ENCODE measurements at places on chromosomes 3 and 15.

DNA sequence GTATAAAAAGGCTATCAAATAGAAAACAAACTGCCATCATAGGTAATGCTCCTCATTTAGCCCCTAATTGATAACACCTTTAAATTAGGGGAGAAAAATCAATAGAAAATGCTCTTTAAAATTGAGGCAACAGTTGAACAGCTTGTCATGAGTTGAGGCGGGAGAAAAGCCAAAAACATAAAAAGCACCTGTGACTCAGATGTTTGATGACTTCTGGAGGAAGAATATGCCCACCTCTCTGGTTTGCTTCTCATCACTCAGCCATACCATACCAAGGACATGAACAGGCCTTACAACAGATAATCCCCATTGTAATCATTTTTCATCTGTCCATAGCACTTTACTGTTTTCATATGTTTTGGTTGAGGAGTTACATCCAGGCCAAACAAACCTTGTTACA lies 246.0 kb downstream of the MYRIP start:
- DNase-seq = peak; percentile 41

DNA sequence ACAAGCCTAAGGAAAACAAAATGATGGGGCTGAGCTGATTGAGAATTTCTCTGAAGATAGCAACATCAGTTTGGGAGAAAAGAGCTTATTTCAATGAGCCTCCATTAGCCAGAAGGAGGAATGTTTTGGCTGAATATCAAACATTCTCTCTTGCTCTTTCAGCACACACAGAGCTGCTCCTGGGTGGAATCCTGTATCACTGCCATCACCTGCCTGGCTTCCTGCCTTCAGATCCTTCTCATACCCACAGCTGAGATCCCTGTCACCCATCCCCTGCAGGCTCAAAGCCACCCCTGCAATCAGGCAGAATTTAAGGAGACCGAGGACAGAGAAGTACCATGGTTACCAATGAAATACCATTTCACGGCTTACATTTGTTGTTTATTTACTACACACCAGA lies 27.2 kb upstream of the SYN2 start:
- peak; percentile 89 for DNase-seq

DNA sequence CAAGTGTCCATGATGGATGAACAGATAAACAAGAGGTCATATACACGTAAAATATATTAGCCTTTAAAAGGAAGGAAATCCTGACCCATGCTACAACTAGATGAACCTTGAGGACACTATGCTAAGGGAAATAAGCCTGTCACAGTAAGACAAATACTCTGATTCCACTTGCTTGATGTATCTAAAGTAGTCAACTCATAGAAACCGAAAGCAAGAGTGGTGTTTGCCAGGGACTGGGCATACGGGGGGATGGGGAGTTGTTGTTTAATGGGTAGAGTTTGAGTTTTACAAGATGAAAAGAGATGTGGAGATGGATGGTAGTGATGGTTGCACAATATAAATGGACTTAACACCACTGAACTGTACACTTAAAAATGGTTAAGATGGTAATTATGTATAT lies 65.4 kb downstream of the C3orf70 start:
- DNase-seq = no peak

GRCh38 chr15:38208779-38209178 lies 43.9 kb upstream of the SPRED1 start:
- no peak for DNase-seq

- DNase-seq = no peak
Measured at GRCh38 chr3:193292386-193292785, 51.4 kb downstream of the PLAAT1 start.
